ENCODE measurements at places on chromosomes 16 and 17.

- DNase-seq = no peak
These were observed 80.7 kb upstream of the TNRC6C start for GRCh38 chr17:77877646-77878355.

- DNase-seq = no peak
These were observed 89.5 kb downstream of the CDH11 start for GRCh38 chr16:65032387-65032786.

- DNase-seq = no peak
These were observed 1.3 kb downstream of the TUBB3 start for GRCh38 chr16:89924297-89924924.

GRCh38 chr16:70774261-70774660 lies 26.7 kb downstream of the VAC14 start:
- no peak for DNase-seq

All from activated CD4-positive, CD25-positive, alpha-beta regulatory T cell (primary cell).